ENCODE measurements at places on chromosomes 2 and 18.

GRCh38 chr18:11004294-11004693 is 145.1 kb downstream of the PIEZO2 start:
- DNase-seq: no peak

DNA sequence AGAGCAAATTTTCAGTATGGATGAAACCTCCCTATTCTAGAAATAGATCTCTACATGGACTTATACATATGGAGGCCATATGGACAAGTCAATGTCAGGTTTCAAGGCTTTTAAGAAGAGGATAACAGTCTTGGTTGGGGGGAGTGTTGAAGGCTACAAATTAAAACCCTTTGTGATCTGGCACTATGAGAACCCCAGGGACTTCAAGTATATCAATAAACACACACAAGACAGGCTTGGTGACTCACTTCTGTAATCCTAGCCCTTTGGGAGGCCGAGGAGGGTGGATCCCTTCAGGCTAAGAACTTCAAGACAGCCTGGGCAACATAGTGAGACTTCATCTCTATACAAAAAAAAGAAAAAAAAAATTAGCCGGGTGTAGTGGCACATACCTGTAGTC is 127.2 kb upstream of the SP5 start:
- no peak for DNase-seq

- no peak for DNase-seq
These were observed 1375.4 kb upstream of the CELF4 start for GRCh38 chr18:38940863-38941531.

GRCh38 chr2:11492720-11493119 is 26.8 kb upstream of the E2F6 start:
- no peak for DNase-seq

- peak; percentile 95 for DNase-seq
These were observed 34.0 kb downstream of the HAT1 start for GRCh38 chr2:171956135-171956825.

DNA sequence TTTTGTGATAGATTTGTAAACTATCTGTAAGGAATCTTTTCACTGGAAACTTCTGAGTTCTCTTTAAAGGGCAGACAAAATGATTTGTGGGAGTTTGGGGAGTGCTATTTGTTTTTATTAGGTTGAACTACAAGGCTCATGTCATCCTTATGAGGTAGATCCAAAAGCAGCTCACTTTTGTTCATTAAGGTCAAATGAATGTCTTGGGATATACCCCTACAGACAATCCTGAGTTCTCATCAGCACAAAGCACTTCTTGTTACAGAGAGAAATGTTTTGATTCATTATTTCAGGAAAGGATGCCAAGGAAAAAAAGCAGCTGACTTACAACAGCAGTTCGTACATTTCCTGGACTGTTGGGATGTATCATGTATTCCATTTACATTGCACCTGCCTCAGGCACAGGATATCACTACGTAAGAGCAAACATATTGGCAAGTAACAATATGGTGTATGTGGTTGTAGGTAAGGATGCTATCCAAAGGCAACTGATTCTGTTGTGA is 68.9 kb downstream of the DCC start:
- DNase-seq: no peak

- DNase-seq: no peak
These were observed 262.5 kb downstream of the GALR1 start for GRCh38 chr18:77512152-77512551.

DNA sequence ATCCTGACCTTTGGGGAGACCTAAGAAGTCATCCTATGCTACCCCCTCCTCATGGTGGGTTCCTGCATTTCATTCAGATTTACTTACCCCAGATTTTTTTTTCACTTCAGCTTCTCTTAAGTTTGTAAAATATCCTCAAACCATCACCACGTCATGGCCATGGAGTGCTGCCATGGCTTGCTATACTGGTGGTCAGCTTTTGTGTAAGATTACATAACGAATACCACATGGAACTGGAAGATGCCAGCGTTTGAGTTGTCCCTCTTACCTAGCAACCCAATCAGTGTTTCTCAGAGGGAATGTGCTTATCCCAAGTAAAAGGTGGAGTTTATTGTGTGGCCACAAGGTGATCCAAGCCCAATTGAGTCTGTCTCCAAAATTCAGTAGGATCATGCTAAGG is 148.6 kb upstream of the ALPP start:
- DNase-seq: no peak

GRCh38 chr18:55513161-55513560 is 74.8 kb downstream of the TCF4 start:
- DNase-seq: peak; percentile 6

- DNase-seq: no peak
These were observed 214.1 kb upstream of the STON1 start for GRCh38 chr2:48315896-48316194.

DNA sequence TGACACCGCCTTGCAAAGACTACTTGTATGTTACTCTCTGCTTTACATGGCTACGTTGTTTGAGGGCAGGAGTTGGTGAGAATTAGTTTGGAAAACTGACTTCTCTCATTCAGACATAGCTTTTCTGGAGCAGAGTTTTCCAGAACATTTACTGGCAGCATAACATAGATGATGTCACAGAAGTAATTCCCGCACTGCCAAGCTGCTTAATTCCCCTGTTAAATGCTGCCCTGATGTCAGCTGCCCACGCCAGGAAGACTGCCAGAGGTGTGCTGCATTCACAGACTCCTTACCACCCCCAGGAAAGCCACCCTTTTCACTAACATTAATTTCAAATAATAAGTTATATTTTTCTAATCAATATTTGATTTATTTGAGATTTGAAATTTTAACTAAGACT is 24.7 kb upstream of the PTPN2 start:
- no peak for DNase-seq

GRCh38 chr2:120694034-120694433 is 41.6 kb upstream of the GLI2 start:
- no peak for DNase-seq

DNA sequence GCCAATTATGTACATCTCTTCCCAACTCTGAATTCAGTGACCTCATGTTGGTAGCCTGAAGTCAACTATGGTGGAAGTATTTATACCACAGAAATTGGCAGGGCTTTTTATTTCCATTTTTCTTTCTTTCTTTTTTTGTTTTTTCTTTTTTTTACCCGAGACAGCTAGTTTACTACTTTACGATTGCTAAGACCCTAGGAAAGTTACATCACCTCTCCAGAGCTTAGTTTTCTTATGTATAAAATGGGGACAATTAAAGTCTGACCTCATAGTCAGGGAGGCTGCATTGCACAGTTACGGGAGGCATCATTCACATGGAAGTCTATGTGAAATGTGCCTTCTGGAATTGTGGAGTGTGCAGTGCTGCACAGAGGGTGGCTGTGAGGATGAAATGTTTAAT is 194.3 kb downstream of the MTX2 start:
- DNase-seq: no peak

All from AML-193 (cell line).